Right forelimb (tissue), 1 donor: ENCODE measurements at places on chromosomes 6 and 20.

DNA sequence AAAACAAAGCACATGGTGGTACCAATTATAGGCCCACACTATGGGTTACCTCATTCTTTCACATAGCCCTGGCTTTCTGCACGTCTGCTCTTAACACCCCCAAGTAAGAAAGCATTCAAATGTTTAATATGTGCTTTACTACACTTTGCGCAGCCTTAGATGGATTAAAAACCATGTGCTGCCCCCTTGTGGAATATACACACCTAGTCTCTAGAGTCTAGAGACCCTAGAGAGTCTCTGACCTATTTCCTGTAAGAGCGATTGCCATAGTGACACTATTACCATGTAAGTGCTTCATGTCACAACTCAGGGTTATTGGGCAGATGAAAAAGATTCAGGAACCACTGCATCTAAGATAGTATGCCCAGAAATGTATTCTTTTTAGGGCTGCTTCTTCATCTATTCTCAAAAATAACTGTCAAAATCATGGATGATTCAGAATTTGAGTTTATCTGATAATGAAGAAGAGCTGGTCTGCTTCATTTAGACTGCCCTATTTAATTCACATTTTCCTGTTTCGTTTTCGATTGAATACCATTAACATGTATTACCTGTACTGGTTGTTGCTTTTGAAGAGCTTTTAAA, 186.3 kb downstream of the ADGB start:
- no peak for DNase-seq

- DNase-seq, result no peak
These were observed 194.6 kb downstream of the DST start for GRCh38 chr6:56448046-56448445.

GRCh38 chr20:63142933-63143332, 73.0 kb downstream of the YTHDF1 start:
- no peak for DNase-seq

- DNase-seq, result no peak
These were observed 97.4 kb upstream of the CNR1 start for GRCh38 chr6:88263591-88263990.

DNA sequence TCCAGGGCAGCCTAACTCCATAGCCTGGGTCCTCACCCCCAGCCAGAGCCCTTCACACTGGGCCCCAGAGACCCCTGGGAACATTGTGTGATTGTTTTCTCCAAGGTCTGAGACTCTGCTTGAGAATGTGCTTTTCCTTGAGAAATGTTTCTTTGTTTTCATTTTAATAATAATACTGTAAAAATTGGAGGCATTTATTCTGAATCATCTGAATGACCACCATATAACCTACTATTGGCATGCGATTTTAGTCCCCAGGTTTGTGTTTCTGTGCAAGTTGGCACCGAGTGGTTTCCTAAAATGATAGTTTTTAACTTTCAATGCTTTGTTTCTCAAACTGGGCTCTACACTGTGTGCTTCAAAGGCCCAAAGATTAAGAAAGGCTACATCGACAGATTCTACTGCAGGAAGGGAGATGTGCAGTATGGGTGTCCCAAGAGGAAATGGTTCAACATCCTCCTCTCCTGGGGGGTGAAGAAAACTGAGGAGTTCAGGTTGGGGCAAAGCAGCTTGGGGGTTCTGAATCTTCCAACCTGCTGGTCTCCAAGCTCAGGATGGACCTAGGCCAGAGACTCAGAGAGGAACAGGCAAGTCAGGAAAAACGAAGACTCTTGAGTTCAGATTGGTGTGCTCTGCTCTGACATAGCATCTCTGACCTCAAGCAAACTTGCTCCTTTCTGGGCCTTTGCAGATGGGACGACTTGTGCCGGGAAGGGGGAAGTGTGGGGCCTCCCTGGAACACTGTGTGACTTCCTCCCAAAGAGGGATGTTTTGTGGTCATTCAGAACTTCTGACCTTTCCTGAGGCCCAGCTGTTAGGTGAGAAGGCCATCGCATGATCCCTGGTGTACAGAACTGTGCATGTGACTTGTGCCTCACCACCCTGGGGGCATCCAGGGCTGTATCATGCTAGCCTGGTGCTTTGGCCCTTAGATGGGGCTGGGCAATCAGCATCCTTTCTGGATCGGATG, 31.0 kb downstream of the DAAM2 start:
- DNase-seq, result no peak

- DNase-seq, result no peak
These were observed 19.4 kb downstream of the NQO2 start for GRCh38 chr6:3019065-3019464.

DNA sequence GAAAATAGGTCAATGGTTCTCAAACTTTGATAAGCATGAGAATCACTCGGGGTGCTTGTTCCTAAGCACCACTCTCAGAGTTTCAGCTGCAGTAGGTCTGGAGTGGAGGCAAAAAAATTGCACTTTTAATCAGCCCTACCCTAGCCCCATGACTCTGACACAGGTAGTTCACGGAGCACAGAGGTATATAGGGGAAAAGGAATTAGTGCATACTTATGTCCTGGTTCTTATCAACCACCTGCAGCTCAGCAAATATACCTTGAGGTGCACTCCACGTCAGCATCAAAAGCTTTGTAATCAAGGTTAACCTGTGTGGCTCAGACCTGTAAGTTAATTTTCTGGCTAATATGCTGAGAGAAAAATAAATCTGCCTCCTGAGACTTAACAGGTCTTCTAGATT, 138.8 kb upstream of the HMGN3 start:
- no peak for DNase-seq

GRCh38 chr6:14259594-14260152, 142.1 kb downstream of the CD83 start:
- no peak for DNase-seq

- DNase-seq, result no peak
These were observed 63.8 kb upstream of the UST start for GRCh38 chr6:148682990-148683389.

DNA sequence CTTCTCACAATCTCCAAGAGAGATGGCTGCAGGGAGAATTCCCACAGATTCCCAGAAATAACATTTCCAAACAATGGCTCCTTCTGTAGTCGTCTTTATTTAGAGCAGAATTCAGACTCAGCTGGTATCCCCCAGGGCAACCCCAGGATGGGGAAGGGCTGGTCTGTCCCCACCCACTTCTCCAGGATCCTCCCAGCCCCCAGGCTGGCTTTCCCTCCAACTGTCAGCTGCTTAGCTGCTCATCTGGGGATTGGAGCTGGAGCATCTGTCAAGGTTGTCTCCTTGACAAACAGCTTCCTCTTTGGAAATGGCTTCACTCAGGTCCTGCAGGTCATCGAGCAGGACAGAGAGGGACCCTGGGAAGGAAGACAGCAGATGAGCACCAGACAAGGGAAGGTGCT, 3.5 kb upstream of the PSORS1C2 start:
- DNase-seq, result no peak

DNA sequence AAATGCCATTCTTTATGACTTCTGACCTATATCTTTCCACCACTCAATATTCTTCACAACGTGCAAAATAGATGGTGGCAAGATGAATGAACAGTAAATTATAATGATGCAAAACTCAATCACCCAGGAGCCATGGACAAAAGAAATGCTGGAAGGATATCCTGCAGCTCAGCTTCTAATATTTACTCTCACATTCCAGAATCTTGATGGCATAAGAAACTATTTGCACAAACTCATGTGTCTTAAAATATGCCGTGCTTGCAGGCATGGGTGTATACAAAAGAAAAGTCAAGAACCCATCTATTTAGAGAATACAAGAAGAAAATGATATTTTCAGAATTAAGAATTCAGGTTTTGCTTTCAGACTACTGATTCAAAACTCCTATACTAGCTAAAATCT, 217.8 kb downstream of the SLC35F1 start:
- no peak for DNase-seq

DNA sequence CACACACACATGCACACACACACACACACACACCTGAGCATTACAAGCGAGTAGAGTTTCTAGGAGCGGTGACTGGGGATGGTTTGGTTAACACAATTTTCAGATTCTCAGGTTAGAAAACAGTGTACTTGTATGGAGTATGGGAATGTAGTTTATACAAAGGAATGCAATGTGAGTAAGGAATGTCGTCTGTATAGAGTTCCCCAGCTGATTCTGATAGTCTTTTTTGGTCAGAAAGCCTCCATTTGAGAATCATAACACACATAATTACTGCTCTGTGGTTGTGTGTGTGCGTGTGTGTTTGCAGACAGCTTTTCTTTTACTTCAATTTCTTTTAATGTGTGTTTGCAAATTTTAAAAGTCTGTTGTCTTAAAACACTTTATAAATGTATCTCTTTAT, 93.2 kb downstream of the MYO6 start:
- no peak for DNase-seq

- no peak for DNase-seq
These were observed 321.6 kb upstream of the QKI start for GRCh38 chr6:163092876-163093275.

DNA sequence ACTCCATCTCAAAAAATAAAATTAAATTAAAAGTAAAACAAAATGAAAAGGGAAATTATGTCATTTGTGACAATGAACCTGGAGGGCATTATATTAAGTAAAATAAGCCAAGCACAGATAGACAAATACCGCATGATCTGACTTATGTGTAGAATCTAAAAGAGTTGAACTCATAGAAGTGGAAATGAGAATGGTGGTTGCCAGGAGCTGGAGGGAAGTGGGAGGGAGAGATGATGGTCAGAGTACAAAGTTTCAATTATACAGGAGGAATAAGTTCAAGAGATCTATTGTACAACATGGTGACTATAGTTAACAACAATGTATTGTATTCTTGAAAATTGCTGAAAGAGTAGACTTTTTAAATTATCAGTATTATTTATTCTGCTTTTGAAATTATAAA, 183.4 kb downstream of the ID4 start:
- DNase-seq, result no peak

- DNase-seq, result no peak
These were observed 155.4 kb downstream of the MCHR2 start for GRCh38 chr6:99838607-99839006.

- no peak for DNase-seq
These were observed 111.9 kb downstream of the EYA4 start for GRCh38 chr6:133353061-133353460.

DNA sequence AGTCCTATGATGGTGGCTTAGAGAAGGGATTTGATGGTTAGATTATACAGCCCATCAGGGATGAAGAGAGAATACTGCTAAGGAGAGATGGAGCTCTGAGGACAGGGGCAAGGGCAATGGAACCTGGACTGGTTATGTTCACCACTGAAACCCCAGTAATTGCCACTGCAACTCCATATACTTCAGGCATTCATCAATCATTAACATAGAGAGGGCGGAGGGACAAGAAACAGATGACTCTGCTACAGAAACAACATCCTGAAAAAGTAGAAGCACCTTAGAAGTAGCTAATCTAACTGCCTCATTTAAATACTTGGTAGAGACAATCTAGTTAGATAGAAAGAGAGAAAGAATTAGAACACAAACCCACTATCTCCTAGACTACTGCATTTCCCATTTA, 89.8 kb downstream of the MDN1 start:
- no peak for DNase-seq

DNA sequence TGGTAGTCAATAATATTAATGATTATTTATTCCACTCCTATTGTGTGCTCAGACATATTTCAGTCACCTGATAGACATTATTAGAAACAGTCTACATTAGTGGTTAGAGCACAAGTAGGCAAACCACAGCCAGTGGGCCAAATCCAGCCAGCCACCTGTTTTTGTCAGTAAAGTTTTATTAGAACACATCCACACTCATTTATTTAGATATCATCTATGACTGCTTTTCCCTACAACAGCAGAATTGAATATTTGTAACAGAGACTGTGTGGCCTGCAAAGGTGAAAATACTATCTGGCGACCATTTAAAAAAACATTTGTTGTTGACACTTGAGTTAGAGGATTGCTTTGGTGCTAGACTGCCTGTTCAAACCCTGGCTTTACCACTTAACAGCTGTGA, 220.0 kb upstream of the ZFP64 start:
- no peak for DNase-seq

GRCh38 chr6:133951227-133951626, 1.8 kb upstream of the TBPL1 start:
- no peak for DNase-seq

DNA sequence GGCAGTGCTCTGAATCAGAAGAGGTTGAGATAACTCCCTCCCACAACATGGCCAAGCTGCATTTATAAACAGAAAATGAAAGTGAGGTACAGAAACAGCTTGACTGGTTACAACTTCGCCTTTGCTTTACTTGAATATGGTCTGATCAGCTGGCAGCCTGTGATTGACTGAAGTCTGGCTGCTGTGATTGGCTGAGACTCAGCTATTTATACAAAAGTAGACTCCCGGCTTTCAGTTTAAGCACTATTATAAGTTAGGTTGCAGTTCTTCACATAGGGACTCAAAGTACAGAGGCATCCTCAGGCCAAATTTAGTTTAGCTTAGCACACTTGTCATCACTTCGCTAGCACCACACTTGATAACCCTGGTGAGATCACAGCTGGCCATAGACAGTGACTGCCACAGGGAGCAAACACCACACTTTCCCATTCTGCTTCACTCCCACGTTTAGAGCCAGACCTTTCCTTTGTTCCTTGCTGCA, 362.6 kb downstream of the EPM2A start:
- DNase-seq, result peak; percentile 52

GRCh38 chr6:142469220-142469619, 167.4 kb downstream of the ADGRG6 start:
- DNase-seq, result no peak
